ENCODE measurements at places on chromosomes 6 and 20.

DNA sequence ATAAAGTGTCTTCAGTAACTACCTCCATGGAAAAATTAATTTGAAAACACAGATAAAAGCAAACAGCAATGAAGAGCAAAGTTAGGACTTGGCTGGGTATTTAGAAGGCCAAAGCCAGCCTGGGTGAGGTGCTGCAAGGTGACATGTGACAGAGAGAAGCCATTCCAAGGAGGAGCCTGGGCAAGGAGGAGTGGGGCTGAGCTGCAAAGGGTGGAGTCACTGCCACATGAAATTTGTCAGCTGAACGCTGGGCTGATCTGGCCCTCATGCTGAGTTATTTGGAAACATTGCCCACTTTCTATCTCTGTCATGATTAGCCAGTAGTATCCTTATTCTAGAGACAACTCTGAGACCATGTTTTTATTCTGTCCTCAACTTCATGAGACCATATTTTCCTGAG, 76.3 kb downstream of the PERP start:
- DNase-seq, result no peak

DNA sequence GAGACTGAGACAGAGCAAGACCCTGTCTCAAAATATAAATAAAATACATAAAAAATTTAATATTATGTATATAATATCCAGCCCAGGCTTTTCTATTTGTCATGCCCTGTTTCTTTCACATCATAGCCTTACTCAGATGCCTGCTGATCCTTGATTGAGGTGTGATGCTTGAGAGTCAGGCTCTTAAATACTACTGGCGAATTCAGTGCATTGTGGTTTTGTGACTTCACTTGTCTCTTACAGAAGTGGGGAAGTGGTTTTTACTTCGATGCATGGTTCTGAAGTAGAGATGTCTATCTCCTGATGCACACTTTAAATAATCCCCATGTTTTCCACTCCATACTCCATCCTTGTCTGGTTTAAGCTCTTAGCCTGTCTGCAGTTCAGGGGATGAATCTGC, 29.1 kb downstream of the ASXL1 start:
- no peak for DNase-seq

DNA sequence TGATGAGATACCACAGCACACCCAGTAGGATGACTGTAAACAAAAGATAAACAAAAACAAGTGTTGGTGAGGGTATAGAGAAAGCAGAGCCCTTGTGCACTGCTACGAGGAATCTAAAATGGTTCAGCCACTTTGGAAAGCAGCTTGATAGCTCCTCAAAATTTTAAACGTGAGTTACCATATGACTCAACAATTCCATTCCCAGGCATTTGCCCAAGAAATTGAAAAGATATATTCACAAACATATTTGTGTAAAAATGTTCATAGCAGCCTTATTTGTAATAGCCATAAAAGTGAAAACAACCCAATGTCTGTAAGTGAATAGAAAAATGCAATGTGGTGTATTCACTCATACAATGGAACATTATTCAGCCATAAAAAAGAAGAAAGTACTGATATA, 141.0 kb upstream of the BTBD3 start:
- DNase-seq, result no peak

GRCh38 chr20:55936209-55936595, 69.1 kb downstream of the CBLN4 start:
- no peak for DNase-seq

DNA sequence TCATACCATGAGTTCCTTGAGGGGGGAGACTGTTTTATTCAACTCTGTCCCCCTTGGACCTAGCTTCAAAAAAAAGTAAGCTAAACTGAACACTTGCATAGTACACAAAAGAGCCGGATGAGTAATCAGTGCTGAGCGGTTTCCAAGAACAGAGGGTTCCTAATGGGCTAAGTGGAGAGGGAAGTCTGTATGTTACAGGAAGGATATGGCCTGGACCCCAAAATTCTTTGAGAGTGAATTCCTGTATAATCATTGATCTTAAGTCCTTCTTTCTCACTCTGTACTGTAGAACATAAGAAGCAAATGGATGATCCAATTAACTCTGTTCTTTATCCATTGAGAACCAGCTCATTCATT, 324.7 kb upstream of the CNR1 start:
- DNase-seq, result no peak

GRCh38 chr20:42949950-42950349, 239.8 kb downstream of the PTPRT start:
- no peak for DNase-seq

- no peak for DNase-seq
These were observed 9.3 kb downstream of the ECT2L start for GRCh38 chr6:138805016-138805765.

DNA sequence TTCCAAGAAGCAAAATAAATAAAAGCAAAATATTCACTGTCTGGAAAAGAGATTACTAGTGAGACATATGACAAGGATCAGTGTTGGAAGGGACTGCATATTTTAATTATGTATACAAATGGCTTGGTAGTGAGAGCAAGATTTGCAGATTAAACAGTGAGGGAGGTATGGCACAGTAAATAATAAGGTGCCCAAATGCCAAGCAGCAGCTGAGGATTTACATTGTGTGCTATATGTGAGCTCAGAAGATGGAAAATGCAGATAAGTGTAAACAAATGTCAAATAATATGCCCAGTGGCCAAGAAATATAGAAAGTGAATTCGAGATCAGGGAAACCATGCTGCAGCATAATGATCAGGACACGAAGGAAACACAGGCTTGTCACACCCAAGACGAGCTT, 173.8 kb upstream of the NRSN1 start:
- DNase-seq, result no peak

DNA sequence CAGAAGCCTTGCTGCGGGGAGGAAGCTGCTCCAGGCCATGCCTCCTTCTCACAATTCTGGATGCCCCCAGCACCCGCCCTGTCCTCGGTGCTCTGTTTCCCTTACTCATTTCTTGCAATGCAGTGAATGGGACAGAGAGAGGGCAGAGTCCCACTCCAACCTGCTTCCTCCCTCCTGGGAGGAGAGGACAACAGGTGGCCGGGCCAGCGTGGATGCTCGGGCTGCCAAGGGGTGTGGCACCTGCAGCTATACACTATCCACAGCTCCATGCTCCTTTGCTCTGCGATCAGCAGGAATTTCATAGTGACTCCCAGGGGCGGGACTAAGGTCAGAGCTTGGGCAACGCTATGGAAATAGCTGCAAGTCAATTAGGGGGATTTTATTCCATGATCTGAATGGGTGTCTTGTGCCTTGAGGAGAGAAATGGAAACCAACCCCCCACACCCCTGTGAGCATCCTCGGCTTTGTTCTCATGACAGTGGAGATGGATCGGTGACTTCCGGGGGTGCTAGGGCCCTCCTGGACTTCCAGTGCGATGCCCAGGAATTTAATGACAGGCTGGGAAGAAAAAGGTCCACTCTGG, 192.5 kb downstream of the MYLK4 start:
- DNase-seq, result peak; percentile 30

DNA sequence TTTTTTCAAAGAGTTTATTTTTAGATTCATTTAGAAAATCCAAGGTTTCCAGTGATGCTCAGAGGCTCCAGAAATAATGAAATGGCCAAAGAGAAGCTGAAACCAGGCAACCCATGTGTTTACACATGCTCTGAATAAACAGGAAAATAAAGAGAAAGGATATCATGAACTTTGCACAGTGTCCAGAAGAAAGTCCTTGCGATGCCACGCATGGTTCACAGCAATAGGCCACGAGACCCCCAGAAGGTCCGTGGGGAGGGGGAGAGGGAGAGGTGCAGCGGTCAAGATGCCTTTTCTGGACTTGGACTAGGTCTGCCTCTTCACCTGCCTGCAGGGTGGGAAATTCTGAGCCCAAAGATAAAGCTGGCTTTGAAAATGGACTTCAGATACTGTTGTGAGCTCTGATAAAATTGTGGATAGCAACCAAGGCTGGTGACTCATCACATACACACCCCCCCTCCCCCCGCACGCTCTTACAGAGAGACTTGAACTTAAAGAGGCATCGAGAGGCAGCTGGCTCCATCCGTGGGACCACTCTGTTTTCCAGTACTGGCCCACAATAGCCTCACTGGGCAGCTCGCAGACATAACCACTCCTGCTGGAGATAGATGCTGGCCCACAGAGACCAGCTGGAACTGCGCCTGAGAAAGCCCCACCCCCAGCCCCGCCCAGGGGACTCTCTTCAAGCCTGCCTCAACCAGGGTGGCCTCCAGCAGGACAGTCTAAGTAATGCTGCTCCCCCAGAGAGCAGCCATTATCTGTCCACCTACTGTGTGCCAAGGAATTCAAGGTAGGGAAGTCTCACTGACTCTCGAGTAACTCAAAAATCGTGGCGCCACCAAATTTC, 21.2 kb upstream of the NFATC2 start:
- DNase-seq, result peak; percentile 45

DNA sequence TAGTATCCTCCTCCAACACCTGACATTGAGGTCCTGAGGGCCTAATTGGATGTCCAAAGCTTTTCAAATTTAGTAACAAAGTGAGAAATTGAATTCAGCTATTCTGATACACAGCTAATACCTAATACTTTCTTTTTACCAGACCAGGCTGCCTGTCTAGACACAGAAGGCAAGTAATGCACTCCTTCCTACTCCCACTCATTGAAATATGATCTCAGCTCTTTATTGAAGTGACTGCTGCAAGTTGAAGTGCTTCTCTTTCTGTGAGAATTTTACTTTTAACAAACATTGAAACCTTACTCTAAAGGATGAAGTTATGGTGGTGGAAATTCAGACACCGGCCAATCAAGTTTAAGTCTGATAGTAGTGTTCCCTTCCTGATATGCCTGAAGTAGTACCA, 90.8 kb upstream of the OGFRL1 start:
- DNase-seq, result peak; percentile 56

DNA sequence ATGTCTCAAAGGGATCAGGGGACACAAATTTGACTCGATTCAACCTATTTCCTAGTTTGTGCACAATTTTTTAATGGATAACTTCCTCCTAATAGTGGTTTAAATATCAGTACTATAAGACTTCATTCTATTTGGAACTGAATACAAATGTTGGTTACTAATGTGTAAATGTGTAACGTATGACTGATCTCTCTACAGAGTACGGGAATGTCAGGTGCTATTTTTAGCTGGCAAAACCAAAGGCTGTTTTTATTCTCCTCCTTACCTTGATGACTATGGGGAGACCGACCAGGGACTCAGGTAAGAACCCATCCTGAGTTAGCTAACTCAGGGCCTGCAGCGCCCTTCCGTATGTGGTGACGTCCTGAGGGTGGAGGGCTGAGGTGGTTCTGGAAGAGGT, 33.0 kb downstream of the PRPH2 start:
- peak; percentile 16 for DNase-seq

GRCh38 chr6:150536835-150537234, 62.9 kb upstream of the PLEKHG1 start:
- no peak for DNase-seq

- DNase-seq, result no peak
These were observed 79.7 kb downstream of the MMS22L start for GRCh38 chr6:97203343-97203742.

DNA sequence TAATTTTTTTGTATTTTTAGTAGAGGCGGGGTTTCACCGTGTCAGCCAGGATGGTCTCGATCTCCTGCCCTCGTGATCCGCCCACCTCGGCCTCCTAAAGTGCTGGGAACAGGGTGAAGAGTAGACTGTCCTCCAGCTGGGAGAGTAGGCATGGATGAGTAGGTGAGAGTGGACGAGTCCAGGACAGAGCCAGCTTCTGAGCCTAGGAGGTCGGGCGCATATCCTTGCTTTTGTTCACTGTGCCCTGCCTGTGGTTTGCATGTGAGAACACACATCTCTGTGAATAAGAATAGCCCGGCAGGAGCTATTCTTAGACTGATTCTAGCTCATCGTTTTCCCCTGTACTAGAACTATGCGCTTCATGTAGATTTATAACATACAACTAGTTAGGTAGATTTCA, 78.3 kb downstream of the RPP40 start:
- no peak for DNase-seq

- no peak for DNase-seq
These were observed 541.6 kb downstream of the TFAP2B start for GRCh38 chr6:51360287-51360686.

DNA sequence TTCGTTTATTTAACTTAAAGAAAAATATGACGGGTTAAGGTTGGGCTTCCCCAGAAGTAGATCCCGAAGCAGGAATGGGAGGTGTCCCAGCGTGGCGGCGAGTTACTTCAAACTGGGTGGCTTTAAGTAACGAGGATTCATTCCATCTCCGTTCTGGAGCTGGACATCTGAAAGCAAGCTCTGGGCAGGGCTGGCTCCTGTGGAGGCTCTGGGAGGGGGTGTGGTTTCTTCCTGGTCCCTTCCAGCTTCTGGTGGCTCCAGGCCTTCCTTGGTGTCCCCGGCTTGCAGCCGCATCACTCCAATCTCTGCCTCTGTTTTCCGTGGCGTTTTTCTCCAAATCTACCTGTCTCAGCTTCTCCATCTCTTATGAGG, 47.3 kb upstream of the BHLHE23 start:
- DNase-seq, result no peak

DNA sequence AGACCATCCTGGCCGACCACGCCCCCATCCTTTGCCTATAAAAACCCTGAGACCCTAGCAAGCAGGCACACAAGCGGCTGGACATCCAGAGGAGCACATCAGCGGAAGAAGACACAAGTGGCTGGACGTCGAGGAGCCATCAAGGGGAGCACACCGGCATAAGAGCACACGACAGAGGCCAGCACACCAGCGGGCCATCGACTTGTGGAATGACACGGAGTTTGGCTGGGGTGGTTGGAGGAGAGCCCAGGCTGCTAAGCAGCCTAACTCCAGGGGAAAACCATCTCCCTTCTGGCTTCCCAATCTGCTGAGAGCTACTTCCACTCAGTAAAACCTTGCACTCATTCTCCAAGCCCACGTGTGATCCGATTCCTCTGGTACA, 44.8 kb upstream of the BCLAF1 start:
- DNase-seq, result no peak

DNA sequence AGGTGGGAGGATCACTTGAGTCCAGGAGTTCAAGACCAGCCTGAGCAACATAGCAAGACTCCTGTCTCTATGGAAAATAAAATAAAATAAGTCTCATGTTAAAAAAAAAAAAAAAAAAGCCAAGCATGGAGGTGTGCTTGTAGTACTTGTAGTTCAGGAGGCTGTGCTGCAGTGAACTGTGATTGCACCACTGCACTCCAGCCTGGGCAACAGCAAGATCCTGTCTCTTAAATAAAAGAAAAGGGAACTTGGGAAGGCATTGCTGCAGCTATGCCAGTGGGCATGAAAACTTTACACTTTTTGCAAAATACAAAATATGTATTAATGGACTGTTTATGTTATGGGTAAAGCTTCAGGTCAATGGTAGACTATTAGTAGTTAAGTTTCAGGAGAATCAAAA, 37.5 kb upstream of the REV3L start:
- DNase-seq, result no peak

GRCh38 chr20:40467703-40468411, 221.2 kb downstream of the MAFB start:
- DNase-seq, result no peak
